Hindlimb muscle (tissue), 1 donor: ENCODE measurements at places on chromosomes 3 and 15. TPM values are rescaled to one million over a fixed set of nuclear protein-coding genes. Genes with fewer than 3 reads are reported as not detected.

- no peak for DNase-seq
Observed at GRCh38 chr3:97990624-97991292, 18.5 kb upstream of the RIOX2 start.

GRCh38 chr3:52820736-52821135 is 9.7 kb downstream of the ITIH4 start:
- DNase-seq = no peak

DNA sequence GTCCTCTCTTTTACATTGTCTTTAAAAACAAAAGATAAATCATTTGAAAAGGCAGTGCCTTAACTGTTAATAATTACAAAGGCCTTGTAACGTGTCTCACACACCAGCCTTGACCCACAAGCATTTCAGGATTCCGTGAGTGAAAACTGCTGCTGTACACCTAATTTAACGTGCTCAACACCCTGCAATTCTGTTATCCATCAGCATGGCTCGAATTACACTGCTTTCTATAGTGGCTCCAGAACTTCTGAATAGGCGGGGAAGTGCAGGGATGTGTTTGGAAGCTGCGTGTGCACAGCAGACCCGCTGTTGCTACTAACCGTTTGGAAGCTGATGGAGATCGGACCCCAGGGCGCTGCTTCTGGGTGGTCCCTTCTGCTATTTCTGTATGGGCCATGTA is 9.9 kb upstream of the ETFA start:
- DNase-seq = no peak

- no peak for DNase-seq
Observed at GRCh38 chr15:58856086-58856485, 77.4 kb downstream of the SLTM start.

GRCh38 chr15:39092354-39092753 is 488.5 kb upstream of the THBS1 start:
- no peak for DNase-seq

GRCh38 chr15:90266485-90266884 is 1.0 kb downstream of the NGRN start:
- DNase-seq = no peak

The GOLGA8G gene
- not detected for polyA plus RNA-seq

- no peak for DNase-seq
Observed at GRCh38 chr3:136595913-136596697, 156.1 kb downstream of the STAG1 start.

The PDZRN3 gene
- 91.6 TPM for polyA plus RNA-seq

The CHRD gene
- 18.7 TPM for polyA plus RNA-seq
